ENCODE measurements at places on chromosomes 12 and 14.

DNA sequence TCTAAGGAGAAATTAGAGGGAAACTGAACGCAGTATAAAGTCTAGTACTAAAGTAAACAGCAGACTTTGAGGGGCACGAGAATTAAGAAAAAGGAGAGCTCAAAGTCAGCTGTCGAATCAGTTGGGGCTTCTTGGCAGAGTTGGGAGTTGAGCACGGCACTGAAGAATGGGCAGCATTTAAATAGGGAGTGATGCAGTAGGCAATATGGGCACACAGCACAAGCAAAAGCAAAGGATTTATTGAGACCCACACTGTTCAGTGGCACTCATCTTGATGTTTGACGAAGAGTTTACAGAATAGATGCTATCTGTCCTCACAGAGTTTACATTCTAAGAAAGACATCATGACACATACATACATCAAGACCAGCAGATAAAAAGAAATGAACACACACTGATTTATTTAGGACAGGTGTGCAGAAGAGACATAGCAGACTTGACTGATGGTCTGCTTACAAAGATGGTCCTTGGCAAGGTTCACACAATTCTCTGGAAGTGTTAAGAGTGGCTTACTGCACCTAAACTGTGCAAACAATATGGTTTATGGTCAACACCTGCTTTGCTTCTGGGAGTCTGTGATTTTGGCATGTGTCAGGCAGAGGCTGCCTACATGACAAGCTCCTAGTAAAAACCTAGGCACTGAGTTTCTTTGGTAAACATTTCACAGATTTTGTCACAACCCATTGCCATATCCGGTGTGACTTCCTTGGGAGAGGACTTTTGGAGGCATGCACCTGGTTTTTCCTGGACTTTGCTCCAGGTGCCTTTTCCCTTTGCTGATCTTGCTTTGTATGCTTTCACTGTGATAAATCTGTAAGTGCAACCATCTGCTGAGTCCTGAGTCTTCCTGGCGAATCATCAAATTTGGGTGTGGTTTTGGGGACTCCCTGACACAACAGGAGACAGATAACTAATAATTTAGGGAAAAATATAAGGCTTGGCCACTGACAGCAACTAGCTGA is 26.3 kb downstream of the ALKBH1 start:
- peak; percentile 66 for DNase-seq

DNA sequence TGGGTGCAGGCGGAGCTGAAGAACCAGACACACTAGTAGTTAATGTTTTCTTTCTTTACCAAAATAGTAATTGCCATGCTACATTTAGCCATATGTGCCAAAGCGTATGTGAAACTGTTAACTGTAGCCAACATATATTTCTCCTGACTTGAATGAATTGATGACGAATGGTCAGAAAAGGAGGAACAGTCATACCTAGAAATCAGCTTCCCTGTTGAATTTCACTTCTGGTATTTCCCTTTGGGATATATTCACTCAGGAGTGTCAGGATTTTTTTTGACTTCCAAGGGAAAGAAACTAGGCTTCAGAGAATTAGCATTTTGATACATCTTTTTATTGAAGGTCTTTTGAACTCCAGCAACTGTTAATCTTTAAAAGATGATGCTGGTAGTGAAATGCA is 87.0 kb downstream of the ERC1 start:
- no peak for DNase-seq

DNA sequence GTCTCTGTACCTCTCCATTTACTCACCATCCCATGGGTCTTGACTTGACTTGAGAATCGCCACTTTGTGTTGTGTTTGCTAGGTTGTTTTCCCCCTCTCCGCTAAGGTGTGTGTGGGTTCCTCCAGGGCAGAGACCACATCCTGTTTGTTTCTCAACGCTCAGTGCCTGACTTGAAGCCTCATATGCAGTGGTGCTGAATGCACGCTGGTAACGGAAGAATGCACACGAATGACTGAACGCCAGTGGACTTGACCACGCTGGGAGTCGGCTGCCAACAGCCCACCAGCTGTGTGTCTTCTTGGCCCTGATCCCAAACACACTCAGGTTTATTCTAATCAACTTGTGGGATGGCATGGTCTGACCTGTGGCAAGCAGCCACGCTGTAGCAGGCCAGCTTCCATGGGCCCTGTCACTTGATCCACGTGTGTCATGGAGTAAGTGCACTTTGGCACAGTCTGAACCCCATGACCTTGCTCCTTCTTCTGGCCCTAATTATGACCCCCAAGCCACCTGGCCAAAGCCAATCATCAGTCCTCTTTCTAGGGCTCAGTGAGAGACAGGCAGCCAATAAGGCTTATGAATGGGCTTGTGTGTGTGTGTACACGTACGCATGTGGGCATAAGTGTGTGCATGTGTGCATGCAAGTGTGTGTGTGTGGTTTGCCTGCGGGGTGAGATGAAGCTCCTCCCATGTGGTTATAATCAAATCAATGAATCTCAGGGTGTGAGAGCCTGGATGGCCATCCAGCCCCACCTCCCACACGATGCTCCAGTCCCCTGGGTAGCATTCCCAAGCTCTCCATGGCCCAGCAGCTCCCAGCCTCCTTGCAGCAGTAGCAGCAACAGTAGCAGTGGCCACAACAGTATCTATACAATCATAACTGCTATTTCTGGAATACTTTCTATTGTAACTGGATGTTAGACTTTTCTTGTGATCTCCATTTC is 6.4 kb upstream of the TC2N start:
- DNase-seq = peak; percentile 53

- DNase-seq = no peak
Measured at GRCh38 chr12:50313256-50313931, 30.1 kb upstream of the LIMA1 start.

GRCh38 chr12:11839091-11839641 is 189.7 kb downstream of the ETV6 start:
- peak; percentile 49 for DNase-seq

GRCh38 chr12:106094304-106094703 is 44.5 kb downstream of the NUAK1 start:
- DNase-seq = peak; percentile 85

- DNase-seq = peak; percentile 87
Measured at GRCh38 chr12:17304503-17305347, 698.8 kb upstream of the LMO3 start.

GRCh38 chr12:71626098-71626497 is 37.5 kb downstream of the ZFC3H1 start:
- DNase-seq = no peak

- peak; percentile 26 for DNase-seq
Measured at GRCh38 chr14:25003537-25003936, 46.4 kb downstream of the STXBP6 start.

DNA sequence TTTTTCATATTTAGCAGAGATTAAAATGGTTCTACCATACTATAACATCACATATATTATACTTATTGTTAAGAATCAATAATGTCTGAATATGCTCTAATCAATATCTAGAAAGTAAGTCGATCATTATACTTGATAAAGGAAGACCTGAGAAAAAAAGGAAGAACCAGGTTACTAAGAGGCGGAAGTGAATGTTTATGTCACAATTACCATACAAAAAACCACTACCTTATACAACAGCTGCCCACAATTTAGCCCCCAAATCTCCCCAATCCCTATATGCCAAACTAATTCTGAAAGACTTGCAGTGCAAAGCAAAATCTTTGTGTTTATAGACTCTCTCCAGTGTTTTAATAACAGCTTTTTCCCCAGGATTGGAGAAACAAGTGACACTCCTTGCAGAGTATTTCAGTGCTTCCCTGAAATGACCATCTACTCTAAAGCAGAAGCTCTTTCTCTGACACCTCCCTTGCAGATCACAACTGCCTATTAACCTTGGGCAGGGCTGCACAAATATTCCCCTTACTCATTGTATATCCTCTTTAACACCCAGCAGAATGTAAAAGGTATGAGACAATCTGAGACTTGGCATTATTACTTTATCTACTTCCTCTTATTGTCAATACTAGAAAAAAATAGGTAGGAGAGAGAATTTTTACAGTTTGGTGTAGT is 12.7 kb upstream of the SLC2A3 start:
- no peak for DNase-seq

GRCh38 chr14:53022593-53022992 is 71.7 kb upstream of the FERMT2 start:
- DNase-seq = peak; percentile 87

DNA sequence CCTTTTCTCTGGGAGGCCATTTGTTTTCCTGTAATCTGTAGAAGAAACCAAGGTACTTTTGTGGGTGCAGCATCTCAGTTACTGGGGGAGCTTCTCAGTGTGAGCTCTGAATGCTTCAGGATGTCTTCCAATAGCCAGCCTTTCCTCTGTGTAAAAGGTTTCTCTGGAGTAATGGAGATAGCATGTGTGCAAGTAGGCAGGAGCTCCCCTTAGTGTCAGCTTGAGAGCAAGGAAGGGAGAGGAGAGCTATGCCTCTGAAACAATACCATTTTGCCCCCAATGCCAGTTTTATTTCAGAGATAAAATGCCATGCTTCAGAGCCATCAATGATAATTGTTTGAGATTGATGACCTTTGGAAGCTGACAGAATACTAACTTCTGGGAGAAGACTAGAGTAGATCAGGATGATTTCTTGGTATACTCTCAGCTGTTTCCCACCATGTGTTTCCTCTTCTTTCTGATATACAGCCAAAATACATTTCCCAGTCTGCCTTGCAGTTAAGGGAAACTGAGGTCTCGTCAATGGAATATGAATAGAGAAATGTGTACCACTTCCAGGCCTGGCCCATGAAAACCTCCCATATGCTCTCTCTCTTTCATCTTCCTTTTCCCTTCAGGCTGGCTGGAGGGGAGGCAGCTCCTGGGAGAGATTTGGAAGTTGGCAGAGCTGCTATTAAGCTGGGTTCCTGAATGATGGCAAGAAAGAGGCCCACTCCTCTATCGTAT is 125.7 kb downstream of the CRADD start:
- DNase-seq = no peak

Measured in PC-3 (cell line).